ENCODE measurements at places on chromosomes 13 and 19. TPM values are rescaled to one million over a fixed set of nuclear protein-coding genes. Genes with fewer than 3 reads are reported as not detected.

DNA sequence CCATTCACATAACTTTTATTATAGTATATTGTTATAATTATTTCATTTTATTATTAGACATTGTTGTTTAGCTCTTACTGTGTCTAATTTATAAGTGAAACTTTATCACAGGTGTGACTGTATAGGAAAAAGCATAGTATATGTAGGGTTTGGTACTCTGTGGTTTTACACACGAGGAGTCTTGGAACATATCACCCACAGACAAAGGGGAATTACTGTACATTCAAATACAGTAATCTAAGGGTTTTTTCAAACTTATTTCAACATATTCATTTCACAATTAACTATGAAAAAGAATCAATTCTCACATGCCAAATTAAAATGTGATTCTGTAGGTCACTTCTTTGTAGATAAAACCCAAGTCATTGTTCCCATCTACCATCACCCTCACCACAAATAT is 46.0 kb downstream of the RBM26 start:
- DNase-seq: no peak

- no peak for DNase-seq
Observed at GRCh38 chr13:79386125-79386826, 19.8 kb downstream of the RBM26 start.

DNA sequence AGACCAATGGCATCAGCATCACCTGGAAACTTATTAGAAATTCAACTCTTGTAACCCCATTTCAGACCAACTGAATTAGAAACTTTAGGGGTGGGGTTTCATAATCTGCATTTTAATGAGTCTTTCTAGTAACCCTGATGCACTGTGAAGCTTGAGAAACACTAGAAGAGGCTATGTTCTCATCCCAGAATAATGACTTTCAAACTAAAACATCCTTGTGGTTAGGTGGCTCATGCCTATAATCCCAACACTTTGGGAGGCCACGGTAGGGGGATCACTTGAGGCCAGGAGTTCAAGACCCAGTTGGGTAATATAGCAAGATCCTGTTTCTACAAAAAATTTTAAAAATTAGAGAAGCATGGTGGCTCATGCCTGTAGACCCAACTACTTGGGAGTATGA is 402.4 kb downstream of the DLEU7 start:
- DNase-seq: no peak

YIF1B gene
- total RNA-seq: 25.1 TPM

ZNF134 gene
- total RNA-seq: 25.0 TPM

ZNF626 gene
- 93.4 TPM for total RNA-seq
